ENCODE measurements at places on chromosomes 5 and 9. TPM values are rescaled to one million over a fixed set of nuclear protein-coding genes. Genes with fewer than 3 reads are reported as not detected.

- peaks cover 2% of the 10 kb centered on the region for H3K36me3 ChIP-seq
- peaks cover 2% of the 10 kb centered on the region for H3K4me1 ChIP-seq
- peaks cover 28% of the 10 kb centered on the region for H3K27me3 ChIP-seq
- DNase-seq = no peak
- H3K27ac ChIP-seq = no peak overlapping the region
Observed at GRCh38 chr9:14423815-14424261, 109.9 kb upstream of the NFIB start.

- H3K36me3 ChIP-seq = no peaks in the 10 kb centered on the region
- no peaks in the 10 kb centered on the region for H3K4me1 ChIP-seq
- H3K4me3 ChIP-seq = no peak overlapping the region
- no peak overlapping the region for H3K27ac ChIP-seq
- H3K27me3 ChIP-seq = no peaks in the 10 kb centered on the region
Observed at GRCh38 chr5:6261256-6261655, 117.1 kb downstream of the MED10 start.

DNA sequence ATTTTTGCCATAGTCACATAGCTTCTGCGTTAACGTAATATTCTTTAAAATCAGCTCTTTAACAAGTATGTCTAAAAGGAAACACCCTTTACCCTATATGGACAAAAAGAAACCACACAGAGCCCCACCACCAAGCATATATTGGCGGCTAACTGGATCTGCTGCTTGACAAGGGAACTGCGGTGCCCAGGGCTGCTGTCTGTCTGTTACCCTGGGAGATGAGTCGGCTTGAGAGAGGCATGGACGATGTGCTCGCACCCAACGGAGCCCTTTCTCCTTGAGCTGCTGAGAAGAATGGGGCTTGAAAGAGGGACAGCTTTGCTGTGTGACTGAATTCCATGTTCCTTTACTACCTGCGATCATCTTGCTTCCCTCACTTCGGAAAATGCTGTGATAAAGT, 158.6 kb upstream of the SHB start:
- DNase-seq = no peak
- peak overlapping the region; percentile 83 for H3K4me3 ChIP-seq
- H3K27me3 ChIP-seq = peaks cover 42% of the 10 kb centered on the region
- H3K27ac ChIP-seq = no peak overlapping the region
- peaks cover 13% of the 10 kb centered on the region for H3K4me1 ChIP-seq

- no peak overlapping the region for H3K4me3 ChIP-seq
- DNase-seq = no peak
- H3K4me1 ChIP-seq = peaks cover 7% of the 10 kb centered on the region
- H3K27ac ChIP-seq = no peak overlapping the region
Observed at GRCh38 chr9:136197930-136198604, 6.9 kb downstream of the LHX3 start.

- no peak for DNase-seq
- no peaks in the 10 kb centered on the region for H3K36me3 ChIP-seq
- H3K4me3 ChIP-seq = no peak overlapping the region
- H3K27me3 ChIP-seq = no peaks in the 10 kb centered on the region
- H3K27ac ChIP-seq = no peak overlapping the region
- H3K4me1 ChIP-seq = no peaks in the 10 kb centered on the region
Observed at GRCh38 chr9:88266416-88266815, 121.8 kb upstream of the SPIN1 start.

DNA sequence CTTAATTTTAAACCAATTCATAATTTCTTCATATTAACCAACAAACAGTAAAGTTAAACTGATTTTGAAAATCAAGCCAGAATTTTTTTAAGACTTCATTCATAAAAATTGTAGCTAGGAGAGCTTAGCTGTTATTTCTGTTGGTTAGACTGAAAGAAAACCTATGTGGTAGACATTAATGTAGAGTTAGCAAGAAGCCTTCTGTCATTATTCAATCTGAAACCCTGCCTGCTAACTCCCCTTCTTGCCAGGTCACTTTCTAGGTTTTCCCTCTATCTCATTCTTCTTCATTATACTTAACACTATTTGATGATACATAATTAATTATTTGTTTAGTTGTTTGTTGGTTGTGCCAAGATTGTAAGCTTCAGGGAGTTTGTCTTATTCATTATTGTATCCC, 304.3 kb upstream of the MEF2C start:
- no peak for DNase-seq
- H3K36me3 ChIP-seq = no peaks in the 10 kb centered on the region
- H3K27me3 ChIP-seq = no peaks in the 10 kb centered on the region
- no peaks in the 10 kb centered on the region for H3K4me1 ChIP-seq
- H3K27ac ChIP-seq = no peak overlapping the region
- no peak overlapping the region for H3K4me3 ChIP-seq

- peak overlapping the region; percentile 27 for H3K27ac ChIP-seq
- H3K36me3 ChIP-seq = no peaks in the 10 kb centered on the region
- H3K4me1 ChIP-seq = peaks cover 8% of the 10 kb centered on the region
- H3K27me3 ChIP-seq = peaks cover 4% of the 10 kb centered on the region
Observed at GRCh38 chr5:140150201-140150600, 24.5 kb downstream of the IGIP start.

- H3K4me3 ChIP-seq = no peak overlapping the region
- H3K27ac ChIP-seq = no peak overlapping the region
- no peaks in the 10 kb centered on the region for H3K36me3 ChIP-seq
- H3K27me3 ChIP-seq = peaks cover 5% of the 10 kb centered on the region
Observed at GRCh38 chr5:128318691-128319090, 219.4 kb downstream of the FBN2 start.

- H3K4me3 ChIP-seq = no peak overlapping the region
- no peaks in the 10 kb centered on the region for H3K4me1 ChIP-seq
- DNase-seq = no peak
- H3K27me3 ChIP-seq = peaks cover 15% of the 10 kb centered on the region
Observed at GRCh38 chr5:59282726-59283125, 610.8 kb downstream of the PDE4D start.

DNA sequence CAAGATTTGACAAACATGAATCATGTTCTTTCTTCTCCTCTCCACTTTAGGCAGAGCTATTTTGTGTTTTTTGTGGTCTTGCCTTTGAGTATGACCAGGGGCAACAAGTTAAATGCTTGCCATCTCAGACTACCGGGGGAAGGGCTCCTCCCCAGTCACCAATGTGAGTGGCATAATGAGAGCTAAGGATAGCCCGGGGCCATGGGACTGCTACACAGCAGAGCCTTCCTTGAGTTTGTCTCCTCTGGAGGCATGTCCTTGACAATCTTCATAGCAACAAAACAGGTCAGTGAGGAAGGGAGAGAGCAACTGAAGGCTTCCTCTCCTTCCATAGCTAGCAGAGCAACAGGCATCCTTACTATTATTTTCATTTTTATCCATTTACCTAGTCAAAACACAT, 299.3 kb downstream of the ENC1 start:
- H3K27me3 ChIP-seq = peaks cover 28% of the 10 kb centered on the region
- no peak overlapping the region for H3K27ac ChIP-seq
- H3K4me3 ChIP-seq = no peak overlapping the region

DNA sequence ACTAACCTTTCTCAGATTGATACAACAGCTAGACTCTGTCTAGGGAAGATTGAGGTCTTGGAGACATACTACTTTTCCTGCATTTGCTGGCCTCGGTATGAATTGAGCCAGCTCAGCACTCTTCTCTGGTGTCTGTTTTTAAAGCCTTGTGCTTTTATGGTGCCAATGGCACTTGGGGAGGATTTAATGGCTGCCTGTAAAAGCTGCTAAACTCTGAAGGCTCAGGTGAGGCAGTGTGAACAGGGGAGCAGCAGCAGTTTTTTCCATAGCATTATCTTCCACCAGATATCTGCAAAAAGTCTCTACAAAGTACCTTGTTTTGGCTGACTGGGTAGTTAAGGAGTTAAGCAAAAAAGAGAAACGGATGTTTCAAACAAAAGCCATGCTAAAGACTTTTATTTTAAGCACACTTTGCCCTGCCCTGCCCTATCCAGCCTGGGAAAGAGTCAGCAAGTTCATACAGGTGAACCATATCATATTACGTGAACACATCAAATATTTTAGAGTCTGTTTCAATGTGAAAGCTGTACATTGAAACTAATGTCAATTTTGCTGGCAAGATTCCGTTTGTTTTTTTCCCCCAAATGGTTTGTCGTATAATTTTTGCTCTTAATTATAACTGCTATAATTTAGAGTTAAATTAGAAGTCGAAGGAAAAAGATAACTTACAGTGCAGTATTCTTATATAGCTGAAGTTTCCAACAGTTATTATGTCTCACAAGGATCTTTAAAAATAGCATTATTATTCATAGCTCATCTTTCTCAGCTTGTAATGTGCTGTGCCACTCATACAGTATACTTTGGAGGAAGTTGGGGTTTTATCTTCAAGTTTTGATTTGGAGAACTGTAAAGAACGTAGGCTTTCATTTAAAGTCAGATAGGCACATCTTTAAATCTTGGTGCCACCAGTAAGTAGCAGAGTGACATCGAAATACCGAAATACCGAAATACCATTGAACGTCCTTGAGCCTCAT, 424.1 kb upstream of the CD180 start:
- no peak for DNase-seq
- no peak overlapping the region for H3K4me3 ChIP-seq
- no peaks in the 10 kb centered on the region for H3K4me1 ChIP-seq
- H3K27me3 ChIP-seq = peaks cover 23% of the 10 kb centered on the region

DNA sequence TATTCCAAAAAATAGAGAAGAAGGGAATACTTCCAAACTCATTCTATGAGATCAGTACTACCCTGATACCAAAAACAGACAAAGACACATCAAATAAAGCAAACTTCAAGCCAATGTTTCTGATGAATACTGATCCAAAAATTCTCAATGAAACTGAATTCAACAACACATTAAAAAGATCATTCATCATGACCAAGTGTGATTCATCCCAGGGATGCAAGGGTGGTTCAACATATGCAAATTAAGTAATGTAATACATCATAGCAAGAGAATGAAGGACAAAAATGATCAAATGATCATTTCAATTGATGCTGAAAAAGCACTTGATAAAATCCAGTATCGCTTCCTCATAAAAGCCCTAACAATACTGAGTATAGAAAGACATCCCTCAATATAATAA, 4.9 kb upstream of the RCL1 start:
- peaks cover 22% of the 10 kb centered on the region for H3K27me3 ChIP-seq
- peaks cover 9% of the 10 kb centered on the region for H3K4me1 ChIP-seq
- no peaks in the 10 kb centered on the region for H3K36me3 ChIP-seq
- DNase-seq = no peak
- no peak overlapping the region for H3K27ac ChIP-seq

- peak overlapping the region; percentile 37 for H3K27ac ChIP-seq
- no peak overlapping the region for H3K4me3 ChIP-seq
- H3K27me3 ChIP-seq = peaks cover 14% of the 10 kb centered on the region
- H3K4me1 ChIP-seq = peaks cover 6% of the 10 kb centered on the region
Observed at GRCh38 chr9:93203026-93203717, 19.2 kb downstream of the WNK2 start.

DNA sequence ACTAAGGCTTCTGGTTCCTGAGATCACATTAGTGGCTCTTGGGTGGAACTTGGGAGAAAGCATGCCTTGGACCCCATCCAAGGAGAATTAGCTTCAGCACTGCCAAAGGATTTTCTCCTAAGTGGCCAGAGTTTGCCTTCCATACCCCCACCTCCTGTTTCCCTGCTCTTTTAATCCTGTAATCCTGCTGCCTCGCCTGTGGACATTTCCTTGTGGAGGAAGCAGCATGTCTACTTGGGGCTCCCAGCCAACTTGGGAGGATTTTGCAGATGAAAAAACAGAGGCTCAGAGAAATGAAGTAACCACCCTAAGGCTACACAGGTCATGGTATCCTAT, 1.6 kb downstream of the ARSI start:
- H3K4me1 ChIP-seq = peaks cover 9% of the 10 kb centered on the region
- peaks cover 2% of the 10 kb centered on the region for H3K36me3 ChIP-seq
- no peak overlapping the region for H3K27ac ChIP-seq
- H3K4me3 ChIP-seq = no peak overlapping the region
- no peak for DNase-seq
- H3K27me3 ChIP-seq = peaks cover 56% of the 10 kb centered on the region

- peaks cover 43% of the 10 kb centered on the region for H3K27me3 ChIP-seq
- H3K27ac ChIP-seq = no peak overlapping the region
- peaks cover 17% of the 10 kb centered on the region for H3K4me1 ChIP-seq
- no peak overlapping the region for H3K4me3 ChIP-seq
- DNase-seq = no peak
- H3K36me3 ChIP-seq = peaks cover 9% of the 10 kb centered on the region
Observed at GRCh38 chr9:37373621-37374020, 48.9 kb upstream of the GRHPR start.

The KYAT1 gene
- total RNA-seq = 5.7 TPM

The SLC6A18 gene
- total RNA-seq = not detected

The TICAM2 gene
- 0.52 TPM for total RNA-seq

The PFN3 gene
- not detected for total RNA-seq

The GAPVD1 gene
- 67.1 TPM for total RNA-seq
